ENCODE measurements at places on chromosomes 2 and 18.

DNA sequence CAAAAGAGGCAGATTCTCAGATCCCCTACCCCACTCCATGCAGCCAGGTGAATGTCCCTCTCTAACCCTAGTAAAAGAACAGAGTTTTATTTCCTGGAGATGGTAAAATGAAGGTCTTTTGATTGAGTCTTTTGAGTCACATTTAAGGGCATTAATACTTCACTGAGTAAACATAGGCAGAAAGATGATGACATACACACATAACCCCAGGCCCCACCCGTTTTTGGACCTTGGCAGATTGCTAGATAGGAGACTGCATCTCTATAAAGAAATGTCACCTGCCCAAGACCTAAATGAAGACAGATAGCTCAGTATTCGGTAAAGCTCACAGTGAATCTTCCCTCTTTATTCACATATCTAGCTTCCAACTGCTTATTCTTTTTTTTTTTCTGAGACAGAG is 28.3 kb upstream of the PEX13 start:
- DNase-seq = no peak

- no peak for DNase-seq
These were observed 36.5 kb upstream of the DARS1 start for GRCh38 chr2:136021976-136022375.

- no peak for DNase-seq
These were observed 42.4 kb upstream of the RPE start for GRCh38 chr2:209960045-209960444.

- no peak for DNase-seq
These were observed 73.7 kb upstream of the SLC1A4 start for GRCh38 chr2:64915510-64915900.

DNA sequence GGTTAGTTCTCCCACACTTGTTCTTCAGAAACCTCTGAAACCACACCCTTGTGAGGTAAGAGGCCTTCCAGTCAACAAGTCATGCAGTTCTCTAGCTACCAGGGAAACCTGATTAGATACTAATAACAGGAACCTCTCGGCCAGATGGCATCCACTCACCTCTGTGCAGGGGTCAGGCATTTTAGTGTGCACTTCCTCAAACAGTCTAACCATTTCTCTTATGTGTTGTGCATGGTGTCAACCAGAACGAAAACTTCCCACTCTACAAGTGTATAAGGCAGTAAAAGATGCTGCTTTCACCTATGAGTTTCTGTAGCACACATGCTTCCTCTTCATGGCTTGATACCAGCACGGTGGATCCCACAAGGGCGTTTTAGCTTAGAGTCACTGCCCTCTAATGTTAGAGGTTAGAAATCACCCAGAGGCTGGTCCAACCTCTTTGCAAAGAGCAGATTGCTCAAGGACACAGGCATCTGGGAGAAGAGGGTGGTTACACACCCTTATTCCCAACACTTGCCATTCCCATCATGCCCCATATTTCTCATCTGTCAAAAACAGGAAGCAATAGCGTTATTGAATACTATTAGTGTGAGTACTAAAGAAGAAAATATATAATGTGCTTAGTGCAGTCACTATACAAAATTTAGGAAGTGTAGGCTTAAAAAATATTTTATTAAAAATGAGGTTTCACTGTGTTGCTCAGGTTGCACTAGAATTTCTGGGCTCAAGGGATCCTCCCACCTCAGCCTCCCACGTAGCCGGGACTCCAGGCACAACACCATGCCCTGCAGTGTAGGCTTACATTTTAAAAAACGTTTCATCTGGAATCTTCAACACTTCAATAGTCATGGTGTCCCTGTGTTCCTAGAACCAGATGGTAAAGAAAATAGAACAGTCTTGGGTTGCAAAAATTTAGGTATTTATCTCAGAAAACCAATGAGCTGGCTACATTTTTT is 34.5 kb upstream of the RAB31 start:
- DNase-seq = no peak

- DNase-seq = no peak
These were observed 58.8 kb upstream of the NOL4 start for GRCh38 chr18:34283506-34283905.

- DNase-seq = no peak
These were observed 40.0 kb downstream of the TTC32 start for GRCh38 chr2:19861813-19862212.

DNA sequence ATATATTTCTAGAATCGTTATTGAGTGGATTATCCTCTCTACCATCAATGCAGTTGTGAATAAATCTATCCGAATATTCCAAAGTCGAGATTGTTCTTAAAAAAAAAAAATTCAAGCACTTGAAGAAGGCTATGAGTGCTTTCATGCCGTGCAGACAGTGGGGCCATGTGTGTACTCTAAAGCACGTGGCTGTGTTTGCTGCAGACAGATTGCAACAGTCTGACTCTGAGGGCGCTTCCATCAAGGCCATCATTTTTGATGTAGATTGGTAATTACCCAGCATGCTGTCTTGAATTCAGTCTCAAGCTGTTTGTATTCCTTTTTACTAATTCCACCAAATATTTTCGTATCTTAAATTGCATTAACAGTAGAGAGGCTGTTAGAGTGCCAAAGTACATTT is 325.9 kb upstream of the LINC00305 start:
- DNase-seq = no peak
